ENCODE measurements at places on chromosomes 11 and 22.

DNA sequence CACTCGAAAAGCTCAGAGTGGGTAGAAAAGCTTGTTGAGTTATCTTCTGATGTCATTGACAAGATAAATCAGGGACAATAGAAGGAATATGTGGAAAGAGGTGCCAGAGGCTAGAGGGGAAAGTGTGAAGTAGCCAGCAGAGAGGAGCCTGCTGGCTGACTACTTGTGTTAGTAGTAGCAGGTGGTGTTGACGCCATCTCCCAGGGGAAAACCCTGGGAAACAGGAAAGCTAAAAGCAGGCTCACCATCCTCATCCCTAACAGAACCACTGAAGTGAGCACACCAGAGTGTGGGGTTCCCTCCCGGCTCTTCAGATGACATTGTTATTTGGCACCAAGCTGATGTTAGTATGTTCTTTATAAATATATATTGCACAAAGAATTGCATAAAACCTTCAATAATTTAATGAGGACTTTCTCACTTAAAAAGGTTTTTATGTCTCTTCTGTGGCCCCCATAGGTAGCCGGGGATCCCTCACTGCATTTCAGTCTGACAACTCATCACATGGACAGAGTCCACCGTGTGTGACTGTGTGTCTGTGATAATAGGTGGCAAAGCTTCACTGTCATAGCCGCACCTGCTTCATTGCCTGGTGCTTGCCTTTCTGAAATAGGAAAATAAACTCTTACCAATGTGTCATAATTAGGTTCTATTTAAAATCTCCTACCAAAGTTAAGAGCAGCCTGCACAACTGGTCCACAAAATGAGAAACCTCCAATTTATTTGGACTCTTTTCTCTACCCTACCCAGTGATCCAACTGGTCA, 63.2 kb upstream of the TOP3B start:
- DNase-seq, result no peak

GRCh38 chr22:47091246-47091651, 328.8 kb downstream of the TBC1D22A start:
- no peak for DNase-seq

DNA sequence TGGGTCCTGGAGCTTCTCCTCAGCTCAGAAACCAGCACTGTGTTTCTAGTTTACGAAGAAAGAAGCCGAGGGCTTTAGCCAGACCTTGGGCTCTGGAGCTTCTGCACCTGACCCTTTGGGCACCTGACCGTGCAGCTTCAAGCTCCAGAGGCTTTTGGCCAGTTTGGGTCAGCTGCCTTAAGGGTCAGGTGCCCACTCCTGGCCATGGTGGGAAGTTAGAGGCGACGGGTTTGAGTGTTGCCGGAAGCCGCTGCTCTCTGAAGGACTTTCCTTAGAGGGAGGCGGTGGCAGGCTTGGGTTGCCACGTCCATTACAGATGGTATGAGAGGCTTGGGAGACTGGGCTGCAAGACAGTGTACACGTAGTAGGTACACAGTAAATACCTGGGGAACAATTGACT, 52.3 kb downstream of the PISD start:
- DNase-seq, result no peak

DNA sequence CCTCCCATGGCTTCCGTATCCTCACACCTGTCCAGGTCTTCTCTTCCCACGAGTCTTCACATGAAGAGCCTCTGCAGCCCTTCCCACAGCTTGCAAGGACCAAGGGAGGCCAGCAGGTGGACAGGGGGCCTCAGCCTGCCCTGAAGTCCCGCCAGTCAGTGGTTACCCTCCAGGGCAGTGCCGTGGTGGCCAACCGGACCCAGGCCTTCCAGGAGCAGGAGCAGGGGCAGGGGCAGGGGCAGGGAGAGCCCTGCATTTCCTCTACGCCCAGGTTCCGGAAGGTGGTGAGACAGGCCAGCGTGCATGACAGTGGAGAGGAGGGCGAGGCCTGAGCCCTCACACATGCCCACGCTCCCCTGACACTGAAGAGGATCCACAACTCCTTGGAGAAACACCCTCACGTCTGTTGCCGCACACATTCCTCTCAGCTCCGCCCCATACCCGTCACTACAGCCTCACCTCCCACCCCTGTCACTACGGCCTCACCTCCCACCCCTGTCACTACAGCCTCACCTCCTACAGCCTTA, 8.3 kb downstream of the SSH3 start:
- no peak for DNase-seq

DNA sequence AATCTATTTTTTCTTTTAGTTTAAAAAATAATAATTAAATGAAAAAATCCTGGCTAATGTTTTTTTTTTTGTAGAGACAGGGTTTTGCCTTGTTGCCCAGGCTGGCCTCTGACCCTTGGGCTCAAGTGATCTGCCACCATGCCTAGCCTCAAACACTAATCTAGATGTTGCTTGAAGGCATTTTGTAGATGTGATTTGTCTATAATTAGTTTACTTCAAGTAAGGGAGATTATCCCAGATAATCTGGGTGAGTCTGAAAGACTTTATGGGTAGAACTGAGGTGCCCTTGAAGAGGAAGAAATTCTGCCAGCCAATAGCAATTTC, 38.6 kb upstream of the RBFOX2 start:
- no peak for DNase-seq

DNA sequence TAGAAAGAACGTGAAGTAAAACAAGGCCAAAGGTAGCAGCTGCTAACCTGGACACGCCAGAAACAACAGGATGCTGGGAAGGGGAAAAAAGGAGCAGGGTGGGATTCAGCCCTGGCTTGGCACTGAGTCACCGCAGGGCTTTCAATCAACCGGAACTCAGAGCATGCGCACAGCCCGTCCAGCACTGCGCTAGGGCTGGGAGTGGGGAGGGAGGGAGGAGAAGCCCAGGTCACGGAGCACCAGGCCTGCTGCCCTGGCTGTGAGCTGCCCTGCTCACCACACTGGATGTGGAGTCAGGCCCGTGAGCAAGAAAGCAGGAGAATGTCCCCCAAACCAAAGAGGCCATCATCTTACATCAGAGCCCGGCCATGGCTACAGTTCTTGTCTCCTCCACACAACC, 51.5 kb downstream of the APOL1 start:
- DNase-seq, result no peak

DNA sequence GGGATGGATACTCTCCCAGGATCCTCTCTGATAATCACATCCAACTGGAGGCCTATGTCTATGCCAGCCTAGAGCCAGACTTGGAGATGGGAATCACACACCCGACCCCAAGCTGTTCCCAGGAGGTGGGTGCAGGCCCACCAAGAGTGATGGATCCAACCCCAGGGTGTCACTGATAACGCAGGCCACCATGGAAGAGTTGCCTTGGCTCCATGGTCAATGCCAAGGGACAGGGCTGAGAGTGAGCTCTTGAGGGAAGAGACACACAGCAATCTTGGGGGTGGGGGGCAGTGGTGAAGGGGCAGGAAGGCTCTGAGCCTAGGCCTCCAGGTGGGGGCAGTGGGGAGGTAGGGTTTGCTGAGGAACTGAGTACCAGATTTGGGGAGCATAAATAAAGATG, 16.9 kb downstream of the TUB start:
- DNase-seq, result no peak

DNA sequence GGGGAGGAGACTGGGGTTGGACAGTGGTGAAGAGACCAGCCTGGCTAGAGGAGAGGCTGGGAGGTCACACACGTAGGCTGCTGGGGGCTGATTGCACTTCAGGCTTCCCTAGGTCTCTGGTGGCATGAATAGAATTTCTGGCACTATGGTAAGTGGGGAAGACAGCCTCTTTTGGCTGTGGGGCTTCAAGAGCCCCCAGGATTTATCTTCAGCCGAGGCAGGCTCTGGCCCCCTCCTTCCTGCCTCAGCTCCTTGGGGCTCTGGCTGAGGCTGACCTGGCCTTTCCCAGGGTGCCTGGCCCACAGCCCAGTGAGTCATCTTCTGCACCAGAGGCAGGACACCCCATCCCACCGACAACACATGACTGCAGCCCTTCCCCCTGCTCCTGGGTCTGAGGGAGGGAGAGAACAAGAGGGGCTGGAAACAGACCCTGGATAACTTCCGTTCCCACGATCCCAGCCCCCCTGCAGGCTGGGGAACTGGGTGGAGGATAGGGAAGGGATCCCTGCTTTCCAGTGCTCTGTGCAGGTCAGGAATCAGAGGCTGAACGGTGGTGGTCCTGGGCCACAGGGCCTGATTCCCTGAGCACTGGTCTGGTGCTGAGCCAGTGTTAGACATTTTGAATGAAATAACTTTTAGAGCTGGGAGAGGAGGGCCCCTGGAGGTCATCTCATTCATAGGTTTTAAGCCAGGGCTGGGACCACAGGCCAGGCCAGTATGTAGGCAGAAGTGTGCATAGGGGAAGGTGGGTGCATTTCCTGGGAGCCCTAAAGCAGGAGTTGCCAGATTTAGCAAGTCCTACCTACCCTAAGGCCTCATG, 26.5 kb downstream of the ARHGEF17 start:
- DNase-seq, result no peak

DNA sequence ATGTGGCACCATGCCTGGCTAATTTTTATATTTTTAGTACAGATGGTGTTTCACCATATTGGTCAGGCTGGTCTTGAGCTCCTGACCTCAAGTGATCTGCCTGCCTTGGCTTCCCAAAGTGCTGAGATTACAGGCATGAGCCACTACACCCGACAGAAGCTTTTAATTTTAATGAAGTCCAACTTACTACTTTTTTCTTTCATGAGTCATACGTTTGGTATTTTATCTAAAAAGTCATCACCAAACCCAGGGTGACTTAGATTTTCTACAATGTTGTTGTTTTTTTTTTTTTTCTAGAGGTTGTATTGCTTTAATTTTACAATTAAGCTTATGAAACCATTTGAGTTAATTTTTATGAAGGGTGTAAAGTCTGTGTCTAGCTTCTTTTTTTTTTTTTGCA, 34.9 kb downstream of the JRKL start:
- no peak for DNase-seq

DNA sequence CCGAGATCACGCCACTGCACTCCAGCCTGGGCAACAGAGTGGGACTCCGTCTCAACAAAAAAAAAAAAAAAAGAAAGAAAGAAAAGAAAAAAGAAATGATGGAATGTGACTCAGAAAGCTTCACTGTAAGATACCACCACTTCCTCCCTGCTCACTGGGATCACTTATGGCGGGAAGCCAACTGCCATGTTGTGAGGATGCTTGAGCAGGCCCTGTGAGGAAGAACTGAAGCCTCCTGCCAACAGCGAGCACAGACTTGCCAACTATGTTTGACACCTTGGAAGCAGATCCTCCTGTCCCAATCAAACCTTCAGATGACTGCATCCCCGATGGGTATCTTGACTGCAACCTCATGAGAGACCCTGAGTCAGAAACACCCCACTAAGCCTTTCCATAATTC, 8.3 kb downstream of the SEC14L6 start:
- DNase-seq, result no peak

GRCh38 chr11:34936945-34937629, 20.7 kb downstream of the PDHX start:
- DNase-seq, result no peak

- DNase-seq, result no peak
Measured at GRCh38 chr11:76808996-76809395, 25.8 kb downstream of the TSKU start.

DNA sequence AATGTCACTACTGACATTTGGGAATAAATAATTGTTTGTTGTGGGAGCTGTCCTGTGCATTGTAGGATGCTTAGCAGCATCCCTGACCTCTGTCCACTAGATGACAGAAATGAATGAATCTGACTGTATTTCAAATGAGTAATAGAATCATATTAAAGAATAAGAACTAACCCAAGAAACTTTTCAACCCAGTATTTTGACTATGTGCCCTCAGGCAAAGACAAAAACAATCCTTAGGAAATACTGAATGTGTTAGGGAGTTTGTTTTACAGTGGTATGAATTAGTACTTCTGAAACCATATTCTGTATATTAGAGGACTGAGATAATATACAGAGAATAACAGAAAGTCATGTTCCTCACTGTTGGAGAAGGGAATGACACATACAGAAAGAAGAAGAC, 320.9 kb upstream of the PITPNB start:
- DNase-seq, result no peak

- no peak for DNase-seq
Measured at GRCh38 chr11:2523821-2524391, 79.1 kb downstream of the KCNQ1 start.

GRCh38 chr11:56977314-56977713, 11.4 kb upstream of the OR5AK2 start:
- no peak for DNase-seq

DNA sequence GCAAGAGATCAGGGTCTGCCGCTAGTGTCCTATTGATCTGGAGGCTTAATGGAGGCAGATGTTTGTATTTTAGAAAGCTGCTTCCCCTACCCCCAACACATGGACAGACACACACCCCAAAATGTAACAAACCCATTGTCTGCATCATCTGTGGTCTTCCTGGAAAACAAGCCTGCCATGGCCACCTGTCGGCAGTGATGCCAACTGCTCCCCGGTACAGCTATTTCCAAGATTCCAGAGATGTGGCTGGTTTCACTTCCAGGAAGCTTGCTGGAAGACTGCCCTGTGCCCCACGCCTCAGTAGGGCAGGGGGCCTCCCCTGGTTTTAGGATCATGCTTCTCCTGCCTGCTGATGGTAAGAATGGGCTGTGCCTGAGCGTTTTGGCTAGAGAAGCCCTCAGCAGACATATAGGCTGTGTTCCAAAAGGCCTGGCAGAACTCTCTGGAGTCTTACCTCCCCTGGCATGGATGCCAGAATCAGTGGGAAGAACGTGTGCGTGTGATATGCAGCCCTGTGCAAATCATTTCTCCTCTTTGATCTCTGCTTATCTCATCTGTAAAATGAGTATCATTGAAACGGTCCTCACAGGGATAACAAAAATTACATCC, 108.6 kb downstream of the FBXO7 start:
- no peak for DNase-seq

- DNase-seq, result no peak
Measured at GRCh38 chr11:65643971-65644370, 6.1 kb downstream of the SIPA1 start.

GRCh38 chr11:120465921-120466534, 45.5 kb upstream of the GRIK4 start:
- DNase-seq, result no peak

DNA sequence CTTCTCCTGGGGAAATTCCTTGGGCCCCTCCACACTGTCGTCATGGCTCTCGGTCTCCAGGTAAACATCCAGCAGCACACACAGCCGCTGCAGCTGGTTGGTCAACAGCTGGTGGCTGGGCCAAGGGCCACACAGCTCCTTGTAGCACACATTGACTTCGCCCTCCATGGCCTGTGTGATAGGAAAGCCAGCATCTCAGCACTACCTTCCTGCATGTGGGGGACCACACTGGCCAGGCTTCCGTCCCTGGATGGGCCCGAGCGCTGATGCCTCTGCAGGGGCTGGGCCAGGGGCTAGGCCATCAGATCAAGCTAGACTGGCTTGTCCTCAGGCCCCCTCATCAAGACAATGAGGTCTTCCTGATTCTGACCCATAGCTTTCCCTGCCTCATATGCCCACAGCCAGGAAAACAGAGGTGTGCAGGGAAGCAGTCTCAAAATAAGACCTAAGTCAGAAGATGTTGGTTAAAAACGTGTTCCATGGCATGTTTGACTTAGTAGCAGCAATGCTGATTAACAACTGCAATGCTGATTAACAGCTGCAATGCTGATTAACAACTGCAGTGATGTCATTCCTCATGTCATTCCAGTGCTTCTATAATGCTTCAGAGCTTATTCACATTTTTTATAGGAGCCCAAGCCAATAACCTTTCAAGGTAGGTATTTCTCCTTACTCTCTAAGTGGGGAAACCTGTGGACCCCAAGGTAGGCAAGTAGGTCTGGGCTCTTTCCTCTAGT, 31.3 kb downstream of the NEFH start:
- no peak for DNase-seq
